ENCODE measurements at places on chromosomes 1 and 21. TPM values are rescaled to one million over a fixed set of nuclear protein-coding genes. Genes with fewer than 3 reads are reported as not detected.
A peak's percentile ranks its signal among the peaks of the same experiment; 100 is the strongest.

DNA sequence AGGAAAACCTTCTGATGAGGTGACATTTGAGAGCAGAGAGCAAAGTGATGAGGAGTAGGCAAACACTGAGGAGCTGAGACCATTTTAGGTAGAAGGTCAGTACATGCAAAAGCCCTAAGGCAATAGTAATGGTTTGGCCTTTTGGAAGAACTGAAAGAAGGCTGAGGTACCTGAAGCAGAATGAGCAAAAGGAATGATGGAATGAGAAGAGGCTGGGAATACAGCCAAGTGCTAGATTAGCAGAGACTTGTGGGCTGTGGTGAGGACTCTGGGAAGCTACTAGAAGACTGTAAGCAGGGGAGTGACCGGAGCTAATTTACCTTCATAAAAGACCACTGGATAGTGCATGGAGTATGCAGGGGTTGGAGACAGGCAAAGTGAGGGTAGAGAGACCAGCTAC, 77.9 kb downstream of the GFI1 start:
- H3K27ac ChIP-seq, result no peak overlapping the region
- no peak for DNase-seq
- no peak overlapping the region for H3K4me3 ChIP-seq
- H3K4me1 ChIP-seq, result peaks cover 27% of the 10 kb centered on the region
- peaks cover 12% of the 10 kb centered on the region for H3K36me3 ChIP-seq

GRCh38 chr21:45078877-45079281, 4.5 kb downstream of the ADARB1 start:
- H3K27me3 ChIP-seq, result no peaks in the 10 kb centered on the region
- H3K4me1 ChIP-seq, result peaks cover 74% of the 10 kb centered on the region
- peaks cover 13% of the 10 kb centered on the region for H3K36me3 ChIP-seq
- DNase-seq, result peak; percentile 62

- no peak for DNase-seq
- H3K27me3 ChIP-seq, result no peaks in the 10 kb centered on the region
- H3K36me3 ChIP-seq, result no peaks in the 10 kb centered on the region
- no peak overlapping the region for H3K27ac ChIP-seq
These were observed 51.1 kb upstream of the PDC start for GRCh38 chr1:186511761-186512637.

GRCh38 chr1:58204284-58204683, 342.2 kb downstream of the OMA1 start:
- H3K4me3 ChIP-seq, result no peak overlapping the region
- H3K27me3 ChIP-seq, result no peaks in the 10 kb centered on the region
- H3K27ac ChIP-seq, result no peak overlapping the region
- H3K36me3 ChIP-seq, result no peaks in the 10 kb centered on the region
- no peaks in the 10 kb centered on the region for H3K4me1 ChIP-seq

DNA sequence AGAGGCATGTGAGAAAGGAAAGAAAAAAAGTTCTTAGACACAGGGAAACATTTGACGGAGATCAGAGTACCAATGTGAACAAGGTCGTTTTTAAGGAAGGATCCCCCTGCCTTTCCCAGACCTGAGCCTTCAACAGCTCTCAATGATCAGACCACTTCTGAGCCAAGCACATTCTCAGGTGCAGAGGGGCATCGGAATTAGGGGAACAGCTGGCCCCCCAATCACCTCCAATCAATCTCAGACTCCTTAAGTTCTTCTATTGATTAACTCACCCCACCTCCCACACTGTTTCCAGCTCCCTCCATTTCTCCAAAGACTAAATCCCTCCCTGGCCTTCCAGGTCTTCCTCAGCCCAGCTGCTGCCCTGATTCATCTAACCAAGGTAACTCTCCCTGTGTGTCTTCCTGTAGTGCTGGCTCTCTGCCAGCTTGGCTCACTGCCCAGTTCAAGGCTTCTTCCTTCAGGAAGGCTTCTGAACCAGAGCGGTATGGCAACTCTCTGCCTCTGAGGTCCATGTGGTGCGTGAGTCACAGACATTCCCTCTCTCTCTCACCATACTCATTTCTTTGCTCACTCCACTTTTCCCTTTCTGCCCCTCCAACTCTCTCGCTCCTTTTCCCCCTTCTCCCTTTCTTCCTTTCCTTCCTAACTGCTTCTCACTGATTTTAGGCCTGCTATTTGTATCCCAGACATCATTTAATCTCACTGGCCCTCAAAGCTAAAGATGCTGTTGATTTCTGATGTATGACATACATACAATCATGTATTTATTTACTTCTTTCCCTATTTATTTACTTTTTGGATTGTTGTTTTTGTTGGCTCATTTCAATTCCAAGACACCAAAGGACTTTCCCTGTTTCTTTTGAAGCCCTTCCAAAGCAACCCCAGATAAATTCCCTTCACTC, 18.1 kb downstream of the CFAP45 start:
- H3K4me1 ChIP-seq, result no peaks in the 10 kb centered on the region
- DNase-seq, result no peak
- H3K36me3 ChIP-seq, result peaks cover 1% of the 10 kb centered on the region
- peaks cover 8% of the 10 kb centered on the region for H3K27me3 ChIP-seq
- no peak overlapping the region for H3K27ac ChIP-seq
- H3K4me3 ChIP-seq, result no peak overlapping the region

DNA sequence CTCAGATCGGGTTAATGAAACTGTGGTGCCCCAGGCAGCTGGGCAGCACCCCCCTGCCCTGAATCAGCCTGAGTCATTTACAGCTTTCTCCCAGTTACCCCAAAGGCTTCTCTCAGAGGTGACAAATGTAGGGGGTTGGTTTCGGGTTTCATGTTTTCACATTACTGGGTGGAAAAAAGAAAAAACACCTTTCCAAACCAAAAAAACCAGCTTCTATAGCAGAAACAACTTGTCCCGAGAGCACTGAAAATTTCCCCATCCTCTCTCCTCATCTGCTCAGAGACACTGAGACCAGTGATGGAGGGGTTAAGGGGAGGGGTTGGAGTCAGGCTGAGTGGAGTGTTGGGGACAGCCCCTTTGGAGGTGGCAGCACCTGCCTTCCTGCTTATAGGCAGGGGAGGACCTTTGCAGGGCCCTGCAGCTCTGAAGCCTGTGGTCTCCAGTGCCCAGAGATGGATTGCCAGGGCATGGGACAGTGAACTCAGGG, 15.6 kb downstream of the UTP11 start:
- no peak overlapping the region for H3K4me3 ChIP-seq
- no peaks in the 10 kb centered on the region for H3K27me3 ChIP-seq
- no peak for DNase-seq

DNA sequence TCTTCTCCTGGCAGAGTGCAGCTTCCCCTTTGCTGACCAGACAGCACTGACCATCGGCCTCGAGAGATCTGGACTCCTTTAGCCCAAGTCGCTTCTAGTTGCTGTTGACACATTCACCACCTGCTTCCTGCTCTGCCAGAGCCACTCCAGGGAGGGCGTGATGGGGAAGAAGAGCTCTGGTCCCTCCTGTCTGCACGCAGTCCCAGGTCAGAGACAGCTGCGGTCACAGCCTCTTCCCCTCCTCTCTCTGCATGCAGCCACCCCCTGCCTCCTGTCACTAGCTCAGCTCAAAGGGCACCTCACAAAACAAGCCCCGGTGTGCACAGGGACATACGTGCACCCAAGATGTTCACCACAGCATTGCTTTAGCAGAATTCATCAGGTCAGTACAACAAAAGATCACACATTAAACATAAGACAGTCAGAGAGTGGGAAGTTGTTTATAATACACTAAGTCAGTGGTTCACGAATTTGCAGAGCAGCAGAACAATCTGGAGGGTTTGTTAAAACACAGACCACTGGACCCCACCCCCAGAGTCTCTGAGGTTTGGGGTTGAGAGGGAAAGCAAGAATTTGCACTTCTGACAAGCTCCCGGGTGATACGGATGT, 132.9 kb downstream of the SYF2 start:
- peak overlapping the region; percentile 87 for H3K27ac ChIP-seq
- no peaks in the 10 kb centered on the region for H3K27me3 ChIP-seq
- DNase-seq, result peak; percentile 67
- peaks cover 76% of the 10 kb centered on the region for H3K4me1 ChIP-seq

DNA sequence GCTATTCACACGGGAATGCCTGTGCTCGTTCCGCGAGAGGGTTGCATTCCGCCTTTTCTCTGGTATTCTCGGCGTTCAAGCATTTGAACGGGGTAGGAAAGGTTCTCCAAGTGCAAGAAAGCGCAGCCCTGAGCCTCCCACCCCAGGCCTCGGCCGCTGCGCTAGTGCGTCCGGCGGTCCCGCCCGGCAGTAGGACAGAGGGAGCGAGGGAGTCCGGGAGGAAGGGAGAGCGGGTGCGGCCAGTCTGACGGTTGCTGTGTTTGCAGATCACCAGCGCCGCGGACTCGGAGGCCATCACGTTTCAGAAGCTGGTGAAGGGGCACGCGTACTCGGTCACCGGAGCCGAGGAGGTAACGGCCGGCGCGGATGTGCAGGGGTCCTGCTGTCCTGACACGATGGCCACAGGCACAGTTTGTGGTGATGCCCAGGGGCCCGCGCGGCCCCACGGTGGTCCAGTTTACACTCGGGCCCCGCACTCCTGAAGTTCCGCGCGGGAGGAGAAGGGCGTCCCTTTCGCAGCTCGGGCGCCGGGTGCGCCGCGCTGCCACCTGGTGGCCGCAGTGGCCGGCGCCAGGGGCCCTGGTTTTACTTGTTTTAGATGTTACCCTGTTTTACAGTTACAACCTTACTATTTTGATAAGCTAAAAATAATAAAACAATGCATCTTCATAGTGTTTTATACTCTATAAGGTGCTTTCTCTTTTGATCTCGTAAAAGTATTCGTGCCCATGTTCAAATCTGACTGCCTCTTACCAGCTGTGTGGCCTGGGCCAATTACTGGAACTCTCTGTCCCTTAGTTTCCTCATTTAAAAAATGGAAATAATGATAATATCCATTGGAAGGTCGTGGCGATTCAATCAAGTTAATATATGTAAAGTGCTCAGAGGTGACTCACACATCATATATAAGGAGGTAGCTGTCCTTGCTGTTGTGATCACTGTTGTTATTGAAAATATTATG, 36.7 kb downstream of the CAPN2 start:
- H3K4me3 ChIP-seq, result peak overlapping the region; percentile 68
- peak; percentile 83 for DNase-seq
- H3K4me1 ChIP-seq, result peaks cover 4% of the 10 kb centered on the region
- no peaks in the 10 kb centered on the region for H3K27me3 ChIP-seq

DNA sequence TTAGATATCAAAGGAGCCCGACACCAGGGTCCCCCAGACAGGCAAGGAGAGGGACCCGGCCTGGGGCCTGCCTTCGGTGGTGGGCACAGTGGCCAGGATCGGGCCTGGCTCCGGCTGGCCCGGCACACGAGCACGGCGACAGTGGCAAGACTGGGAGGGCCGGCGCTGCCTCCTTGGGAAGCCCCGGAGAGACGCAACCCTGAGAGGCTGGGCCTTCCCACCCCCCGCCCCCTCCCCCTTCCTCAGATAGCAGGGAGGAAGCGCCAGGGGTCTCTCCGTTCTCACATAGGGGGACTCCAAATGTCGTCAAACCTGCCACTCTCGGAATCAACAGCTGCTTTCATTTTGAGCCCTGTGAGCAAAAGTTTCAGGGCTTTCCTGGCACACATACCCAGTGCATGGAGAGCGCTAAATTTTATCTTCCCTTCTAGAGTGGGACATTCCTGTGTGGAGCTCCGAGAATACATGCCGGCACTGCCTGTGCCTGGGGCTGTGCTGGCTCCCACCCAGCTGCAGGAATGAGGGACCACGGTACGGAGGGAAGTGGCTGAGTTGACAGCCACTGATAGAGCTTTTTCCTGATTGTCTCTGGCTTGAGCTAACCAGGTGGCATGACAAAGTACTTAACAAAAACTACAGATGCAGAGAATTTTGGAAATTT, 62.4 kb downstream of the CD247 start:
- peak overlapping the region; percentile 89 for H3K4me3 ChIP-seq
- peak overlapping the region; percentile 88 for H3K27ac ChIP-seq
- peaks cover 45% of the 10 kb centered on the region for H3K4me1 ChIP-seq
- DNase-seq, result no peak

DNA sequence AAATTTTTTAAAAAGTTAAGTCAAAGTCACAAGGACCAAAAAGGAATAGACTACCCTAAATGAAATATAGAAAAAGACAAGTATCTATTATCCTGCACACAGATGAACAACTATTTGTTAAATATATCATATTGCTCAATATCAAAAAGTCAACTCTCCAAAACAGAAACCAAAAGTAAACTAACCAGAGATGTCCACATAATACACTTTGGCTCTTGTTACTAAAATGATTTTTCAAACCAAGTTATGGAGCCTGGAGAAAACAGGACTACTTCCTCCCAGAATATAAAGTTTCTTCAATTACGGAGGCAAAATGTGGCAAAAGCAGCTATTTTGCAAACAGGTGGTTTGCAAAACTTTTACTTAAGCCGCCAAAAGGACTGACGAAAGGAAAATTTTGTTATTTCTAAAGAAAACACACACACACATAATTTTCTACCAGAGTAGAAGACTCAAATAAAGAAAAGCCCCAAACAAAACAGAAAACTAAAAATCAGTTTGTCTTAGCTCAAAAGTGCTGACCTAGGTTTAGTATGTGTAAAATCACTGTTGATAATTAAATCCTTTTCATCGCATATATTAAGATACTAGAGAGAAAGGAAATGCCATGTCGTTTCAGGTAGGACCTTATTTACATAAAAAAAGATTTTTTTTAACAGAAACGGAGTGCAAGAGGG, 1.1 kb downstream of the DPYD start:
- H3K27ac ChIP-seq, result peak overlapping the region; percentile 97
- peaks cover 34% of the 10 kb centered on the region for H3K4me1 ChIP-seq
- peak overlapping the region; percentile 93 for H3K4me3 ChIP-seq
- no peaks in the 10 kb centered on the region for H3K27me3 ChIP-seq

GRCh38 chr1:222096883-222097282, 355.0 kb upstream of the DUSP10 start:
- no peak overlapping the region for H3K4me3 ChIP-seq
- H3K4me1 ChIP-seq, result no peaks in the 10 kb centered on the region
- H3K36me3 ChIP-seq, result no peaks in the 10 kb centered on the region
- H3K27ac ChIP-seq, result no peak overlapping the region
- H3K27me3 ChIP-seq, result no peaks in the 10 kb centered on the region
- no peak for DNase-seq

DNA sequence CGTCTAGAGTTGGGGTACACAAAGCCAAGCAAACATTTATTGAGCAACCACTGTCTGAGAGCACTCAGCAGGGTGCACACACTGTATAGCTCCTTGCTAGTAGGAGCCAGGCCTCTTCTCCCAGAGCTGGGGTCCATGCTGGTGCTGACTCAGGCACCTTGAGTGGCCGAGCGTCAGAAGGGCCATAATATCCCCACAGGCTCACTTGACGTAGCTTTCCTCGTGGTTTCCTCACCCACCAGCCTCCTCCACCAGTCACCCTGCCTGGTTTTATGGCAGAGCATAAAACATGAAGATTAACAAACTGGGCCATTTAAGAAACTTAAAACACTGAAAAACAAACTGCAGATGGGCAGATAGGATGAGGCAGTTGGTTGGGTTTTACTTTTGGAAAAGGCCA, 361.5 kb downstream of the HHAT start:
- H3K27me3 ChIP-seq, result no peaks in the 10 kb centered on the region
- H3K36me3 ChIP-seq, result no peaks in the 10 kb centered on the region
- H3K4me1 ChIP-seq, result peaks cover 21% of the 10 kb centered on the region

- H3K4me1 ChIP-seq, result no peaks in the 10 kb centered on the region
- H3K27ac ChIP-seq, result no peak overlapping the region
- peaks cover 4% of the 10 kb centered on the region for H3K36me3 ChIP-seq
- H3K27me3 ChIP-seq, result no peaks in the 10 kb centered on the region
- no peak overlapping the region for H3K4me3 ChIP-seq
- no peak for DNase-seq
These were observed 139.3 kb downstream of the TIAM1 start for GRCh38 chr21:31204801-31205200.

The IGSF21 gene
- not detected for total RNA-seq

The PLEKHA6 gene
- total RNA-seq, result 0.97 TPM

The IQGAP3 gene
- total RNA-seq, result 26.1 TPM

The LCE3E gene
- total RNA-seq, result not detected

The SLC44A5 gene
- 0.79 TPM for total RNA-seq

The TBX19 gene
- total RNA-seq, result 2.6 TPM

The UTS2 gene
- total RNA-seq, result 1.6 TPM

The S100A8 gene
- 0.94 TPM for total RNA-seq

The TCHHL1 gene
- total RNA-seq, result not detected

All from activated naive CD8-positive, alpha-beta T cell treated with anti-CD3 and anti-CD28 coated beads, Interleukin-2, amount 10 ng/mL, durations not matched to agents 7 days and 5 days (primary cell).